ENCODE measurements at places on chromosomes 5 and 9.

- DNase-seq: peak; percentile 32
Measured at GRCh38 chr9:109258481-109259302, 62.2 kb downstream of the EPB41L4B start.

DNA sequence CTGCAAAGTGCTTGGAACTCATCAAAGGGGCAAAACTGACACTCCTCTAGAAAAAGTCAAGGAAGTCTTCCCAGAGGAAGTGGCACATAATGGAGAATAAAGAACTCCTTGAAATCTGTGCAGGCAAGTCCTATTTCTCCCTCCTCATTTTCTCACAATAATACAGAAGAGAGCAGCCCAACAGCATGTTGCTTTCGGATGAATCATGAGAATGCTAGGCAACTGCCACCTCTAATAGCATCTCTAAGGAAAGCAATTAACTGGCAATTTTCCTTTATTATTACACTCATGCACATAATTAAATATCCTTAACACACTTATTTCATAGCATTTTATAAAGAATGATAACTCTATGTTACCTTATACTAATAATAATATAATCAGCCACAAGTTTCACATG is 122.2 kb upstream of the PTGER4 start:
- DNase-seq: no peak

GRCh38 chr9:19511694-19512093 is 102.9 kb downstream of the ACER2 start:
- no peak for DNase-seq

- DNase-seq: peak; percentile 23
Measured at GRCh38 chr9:101018467-101018866, 10.1 kb upstream of the PLPPR1 start.

GRCh38 chr9:109821711-109822110 is 41.7 kb downstream of the PALM2AKAP2 start:
- no peak for DNase-seq

DNA sequence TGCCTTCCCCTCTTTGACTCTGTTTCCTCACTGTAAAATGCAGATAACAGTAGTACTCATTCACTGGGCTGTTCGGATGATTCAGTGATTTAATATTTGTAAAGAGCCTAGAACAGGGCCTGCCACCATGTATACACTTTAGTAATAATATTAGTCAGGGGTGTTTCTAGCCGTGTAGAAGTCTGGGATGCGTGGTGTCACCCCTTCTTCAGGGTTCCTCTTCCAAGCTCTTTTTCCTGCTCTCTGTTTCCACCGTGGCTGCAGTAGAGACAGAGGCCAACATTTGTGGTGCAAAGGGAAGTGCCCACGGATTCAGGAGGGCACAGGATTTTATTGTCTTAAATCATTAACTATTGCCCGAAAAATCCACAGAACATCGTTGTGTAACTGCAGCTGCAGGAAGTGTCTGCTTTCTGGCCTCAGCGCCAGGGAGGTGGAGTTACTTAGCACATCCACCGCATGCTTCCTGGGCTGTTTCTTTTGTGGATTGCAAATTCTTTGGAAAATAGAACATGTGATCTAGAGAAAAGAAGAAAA is 61.7 kb downstream of the TRIO start:
- peak; percentile 85 for DNase-seq

DNA sequence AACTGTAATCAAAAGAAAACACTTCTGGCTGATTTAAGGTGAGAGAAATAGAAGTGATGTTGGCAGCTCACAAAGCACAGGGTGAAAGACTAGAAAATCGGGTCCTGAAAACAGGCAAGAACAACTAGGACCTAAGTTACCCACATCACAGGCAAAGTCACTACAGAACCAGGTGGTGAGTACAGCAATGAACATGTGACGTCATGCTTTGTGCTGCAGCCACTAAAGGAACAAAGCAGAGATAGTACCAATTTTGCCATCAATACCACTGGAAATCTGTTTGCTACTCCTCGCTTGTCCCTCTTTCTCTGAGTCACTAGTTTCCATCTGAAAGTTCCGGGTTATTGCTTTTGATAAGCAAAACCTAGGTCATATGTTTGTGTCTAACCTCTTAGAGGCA is 326.7 kb downstream of the GABRB2 start:
- no peak for DNase-seq

DNA sequence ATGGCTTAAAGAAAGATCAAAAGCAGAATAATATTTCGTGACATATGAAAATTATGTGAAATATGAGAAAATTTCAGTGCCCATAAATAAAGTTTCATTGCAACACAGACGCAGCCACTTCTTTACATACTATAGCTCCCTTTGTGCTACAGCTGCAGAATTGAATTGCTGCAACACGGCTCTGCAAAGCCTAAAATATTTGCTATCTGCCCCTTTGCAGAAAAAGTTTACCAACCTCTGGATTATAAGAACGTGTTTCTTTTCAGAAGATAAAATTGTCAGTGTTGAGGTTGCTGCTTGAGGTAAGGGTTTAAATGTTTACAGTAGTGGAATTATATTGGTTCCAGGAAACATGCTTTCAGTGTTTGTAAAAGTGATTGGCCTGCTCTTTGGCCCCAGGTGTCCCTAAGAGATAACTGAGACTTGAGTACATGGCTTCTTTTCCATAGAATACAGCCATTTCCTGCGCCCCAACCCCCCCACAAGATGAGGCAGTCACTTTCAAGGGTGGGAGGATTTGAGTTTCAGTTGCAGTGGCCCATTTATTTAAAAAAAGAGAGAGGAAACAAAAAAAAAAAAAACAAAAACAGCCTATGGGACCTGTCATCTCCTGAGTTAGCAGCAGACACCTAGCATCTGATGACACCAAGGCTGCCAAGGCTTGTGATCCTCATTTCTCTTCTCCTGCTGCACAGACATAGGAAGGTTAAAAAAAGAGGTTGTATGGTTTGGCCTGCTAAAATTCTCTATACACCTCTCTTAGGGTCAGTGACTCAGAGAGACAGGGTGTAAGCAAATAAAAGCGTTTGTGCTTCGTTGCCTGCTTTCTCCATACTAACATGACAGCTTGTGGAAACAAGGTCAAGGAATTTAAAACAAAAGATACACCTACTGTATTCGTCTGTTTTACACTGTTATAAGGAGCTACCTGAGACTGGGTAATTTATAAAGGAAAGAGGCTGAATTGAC is 28.0 kb upstream of the HTR4 start:
- no peak for DNase-seq

GRCh38 chr5:128402506-128402905 is 135.5 kb downstream of the FBN2 start:
- no peak for DNase-seq

DNA sequence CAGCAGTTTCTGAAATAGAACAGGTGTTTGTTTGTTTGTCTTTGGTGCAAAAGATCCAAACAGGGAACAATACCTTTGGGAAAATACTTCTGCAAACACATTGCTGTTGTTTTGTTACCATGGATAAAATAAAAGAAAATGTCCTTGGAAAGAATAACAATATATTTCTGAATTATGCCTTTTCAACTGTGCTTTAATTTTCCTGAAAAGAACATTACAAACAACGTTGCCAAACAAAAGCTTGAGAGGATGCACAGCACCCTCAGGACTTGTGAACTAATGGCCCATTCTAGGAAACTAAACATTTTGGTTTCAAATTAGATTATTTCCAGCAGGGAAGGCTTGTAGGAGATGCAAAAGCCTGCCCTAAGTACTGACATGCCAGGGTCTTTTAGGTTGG is 967.2 kb downstream of the TLE4 start:
- DNase-seq: no peak

- DNase-seq: no peak
Measured at GRCh38 chr5:142422429-142422828, 97.6 kb upstream of the SPRY4 start.

DNA sequence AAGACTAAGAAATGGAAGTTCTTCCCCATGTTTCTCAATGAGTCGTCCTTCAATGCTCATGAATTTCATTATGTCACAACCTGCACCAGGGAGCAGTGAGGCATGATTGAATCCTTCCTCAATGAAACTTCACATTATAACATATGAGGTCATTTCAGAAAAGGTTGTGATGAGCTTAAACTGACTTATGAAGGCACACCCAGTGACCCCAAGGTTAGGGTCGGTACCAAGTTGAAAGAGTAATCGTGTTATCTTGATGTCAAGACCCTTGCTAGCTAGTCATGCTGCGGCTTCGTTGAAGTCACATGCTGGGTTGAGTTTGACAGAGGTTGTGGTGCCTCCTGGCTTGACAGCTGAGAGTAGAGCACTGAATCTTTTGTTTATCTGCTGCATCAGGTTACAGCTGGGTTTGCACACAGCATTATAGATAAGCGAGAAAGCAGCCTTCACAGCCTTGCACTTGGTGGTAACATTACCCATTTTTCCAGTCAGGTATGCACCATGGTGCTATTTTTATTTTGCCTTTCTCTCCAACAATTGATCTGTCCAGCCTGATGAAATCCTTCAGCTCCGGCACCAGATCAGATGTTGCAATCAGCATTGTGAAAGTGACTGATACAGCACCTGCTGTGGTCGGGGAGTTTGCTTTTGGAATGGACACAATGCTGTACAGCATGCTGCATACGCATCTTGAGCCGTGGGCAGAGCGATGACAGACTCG is 133.2 kb downstream of the ERCC6L2 start:
- no peak for DNase-seq

GRCh38 chr5:109136906-109137305 is 272.9 kb downstream of the PJA2 start:
- DNase-seq: no peak
